ENCODE measurements at places on chromosomes 6 and 20.

DNA sequence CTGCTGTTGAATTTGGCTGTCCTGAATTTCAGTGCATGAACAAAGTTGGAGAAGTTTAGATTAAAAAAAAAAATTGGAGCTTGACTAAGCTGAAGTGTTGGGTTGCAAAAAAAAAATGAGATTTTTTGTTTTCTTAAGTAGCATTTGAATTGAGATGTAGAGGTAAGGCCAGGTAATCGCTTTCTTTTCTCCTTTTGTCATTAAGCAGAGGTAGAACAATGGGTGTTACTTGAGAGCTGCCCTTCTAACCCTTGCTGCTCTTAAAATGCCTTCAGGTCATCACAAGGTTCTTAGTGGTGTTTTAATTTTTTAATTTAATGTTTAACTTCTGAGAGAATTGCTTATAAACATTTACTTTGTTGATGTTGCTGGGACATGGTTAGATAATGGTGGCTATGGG, 84.1 kb upstream of the PRDM1 start:
- DNase-seq, result no peak

GRCh38 chr6:104987218-104987617, 30.3 kb downstream of the LIN28B start:
- DNase-seq, result no peak

- no peak for DNase-seq
Measured at GRCh38 chr6:166202321-166202733, 34.7 kb upstream of the TBXT start.

DNA sequence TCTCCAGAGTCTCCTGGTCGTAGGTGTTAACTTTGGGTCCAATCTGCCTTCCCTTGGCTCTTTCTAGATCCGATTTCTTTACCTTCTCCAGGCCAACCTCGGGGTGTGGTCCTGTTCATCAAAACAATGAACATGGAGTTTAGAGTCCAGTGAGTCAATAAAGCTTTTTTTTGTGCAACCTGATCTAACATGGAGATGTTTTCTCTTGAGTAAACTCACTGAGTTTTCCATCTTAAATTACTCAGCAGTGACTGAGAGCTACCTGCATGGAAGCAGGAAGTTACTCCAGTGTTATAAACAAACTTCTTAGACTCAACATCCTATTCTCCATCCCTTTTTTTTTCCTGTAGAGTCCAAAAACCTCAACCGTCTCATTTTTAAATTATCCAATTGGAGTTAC, 14.9 kb upstream of the SLC22A1 start:
- DNase-seq, result no peak

GRCh38 chr6:29864037-29864810, 36.6 kb downstream of the HLA-G start:
- DNase-seq, result no peak

DNA sequence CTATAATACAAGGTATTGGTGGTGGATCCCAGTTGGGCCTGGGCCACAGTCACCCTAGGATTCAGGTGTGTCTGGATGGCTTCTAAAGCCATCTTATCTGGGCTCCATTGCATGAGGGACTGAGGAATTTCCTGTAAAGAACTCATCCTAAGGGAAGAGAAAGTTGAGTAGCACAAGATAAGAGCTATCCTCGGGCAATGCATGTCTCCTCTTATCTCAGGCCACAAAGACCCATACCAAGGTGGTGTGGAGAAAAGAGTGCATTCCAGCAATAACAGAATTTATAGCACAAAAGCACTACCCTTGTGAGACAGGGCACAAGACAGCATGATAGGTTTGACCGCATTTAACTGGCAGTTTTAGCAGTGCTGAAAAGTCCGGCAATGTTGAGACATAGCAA, 14.3 kb upstream of the MTRF1L start:
- no peak for DNase-seq

DNA sequence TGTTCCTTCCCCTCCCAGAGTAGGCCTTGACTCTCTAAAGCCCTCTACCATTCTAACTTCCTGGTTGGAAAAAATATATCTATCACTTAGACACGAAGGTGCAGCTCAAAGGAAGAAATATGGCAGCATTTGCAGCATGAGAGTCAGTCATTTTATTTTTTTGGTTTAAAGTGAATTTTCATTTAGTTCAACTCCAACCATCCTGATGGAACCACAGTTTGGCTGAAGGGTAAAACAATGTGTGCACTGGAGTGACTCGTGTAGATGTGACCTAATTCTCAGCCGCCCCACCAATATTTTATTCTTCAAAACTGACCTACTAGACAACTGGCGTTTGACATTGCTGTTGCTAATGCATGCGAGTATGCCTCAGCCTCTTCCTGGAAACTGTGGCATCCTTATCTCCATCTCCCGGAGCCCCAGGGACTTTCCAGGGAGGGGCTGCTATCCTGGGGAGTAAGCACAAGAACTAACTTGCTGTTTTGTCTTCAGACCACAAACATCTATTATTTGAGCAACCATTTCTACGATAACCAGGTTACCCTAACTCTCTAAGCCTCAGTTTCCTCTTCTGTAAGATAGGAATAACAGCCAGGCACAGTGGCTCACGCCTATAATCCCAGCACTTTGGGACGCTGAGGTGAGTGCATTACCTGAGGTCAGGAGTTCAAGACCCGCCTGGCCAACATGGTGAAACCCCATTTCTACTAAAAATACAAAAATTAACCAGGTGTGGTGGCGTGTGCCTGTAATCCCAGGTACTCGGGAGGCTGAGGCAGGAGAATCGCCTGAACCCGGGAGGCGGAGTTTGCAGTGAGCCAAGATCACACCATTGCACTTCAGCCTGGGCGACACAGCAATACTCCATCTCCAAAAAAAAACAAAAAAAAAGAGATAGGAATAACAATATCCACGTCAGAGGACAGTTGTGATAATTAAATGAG, 148.7 kb upstream of the JARID2 start:
- DNase-seq, result no peak

DNA sequence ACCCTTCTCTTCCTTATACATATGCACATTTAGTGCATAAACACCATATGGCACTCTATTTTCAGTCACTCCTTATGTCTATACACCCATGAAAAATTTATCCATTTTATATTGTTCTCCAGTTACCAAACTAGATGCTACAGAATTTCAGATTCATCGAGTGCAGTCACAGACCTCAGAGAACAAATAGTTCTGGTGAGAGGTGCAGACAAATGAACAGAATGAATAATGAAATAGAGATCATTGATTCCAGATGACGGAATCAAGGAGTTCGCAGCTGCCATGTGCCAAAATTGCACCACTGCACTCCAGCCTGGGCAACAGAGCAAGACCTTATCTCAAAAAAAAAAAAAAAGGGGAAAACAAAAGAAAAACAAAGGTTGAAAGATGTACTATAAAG, 214.8 kb upstream of the CEP162 start:
- DNase-seq, result no peak

DNA sequence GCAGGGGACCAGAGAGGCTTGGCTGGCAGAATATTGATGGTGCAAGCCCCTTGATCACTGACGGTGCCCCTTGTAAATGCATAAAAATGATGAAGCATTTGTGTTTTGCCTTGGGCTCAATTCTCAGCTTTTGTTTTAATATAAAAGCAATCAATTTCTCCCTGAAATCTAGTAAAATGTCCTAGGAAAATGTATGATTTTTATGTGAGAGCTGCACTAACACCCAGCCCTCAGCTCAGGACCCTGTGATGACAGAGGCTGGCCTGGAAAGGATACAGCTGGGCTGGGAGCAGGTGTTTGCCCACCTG, 84.7 kb upstream of the PHACTR3 start:
- DNase-seq, result no peak

DNA sequence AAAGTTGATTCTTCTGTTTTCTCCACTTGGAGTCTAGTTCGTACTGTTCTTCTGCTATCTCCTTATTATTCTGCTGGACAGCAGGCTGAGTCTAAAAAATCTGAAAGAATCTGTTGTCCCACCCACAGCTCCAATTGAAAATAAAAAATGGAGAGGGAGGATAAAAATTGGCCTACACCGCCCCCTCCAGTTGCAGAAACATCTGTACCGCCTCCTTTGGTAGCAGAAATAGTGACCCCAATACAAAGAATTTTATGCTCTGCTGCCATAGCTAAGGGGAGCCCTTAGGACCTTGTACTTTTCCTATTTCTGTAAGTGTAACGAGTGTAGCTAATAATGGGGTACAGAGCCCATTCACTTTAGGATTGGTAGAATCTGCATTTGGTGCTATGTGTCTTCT, 4.9 kb upstream of the FKBP1A start:
- no peak for DNase-seq

DNA sequence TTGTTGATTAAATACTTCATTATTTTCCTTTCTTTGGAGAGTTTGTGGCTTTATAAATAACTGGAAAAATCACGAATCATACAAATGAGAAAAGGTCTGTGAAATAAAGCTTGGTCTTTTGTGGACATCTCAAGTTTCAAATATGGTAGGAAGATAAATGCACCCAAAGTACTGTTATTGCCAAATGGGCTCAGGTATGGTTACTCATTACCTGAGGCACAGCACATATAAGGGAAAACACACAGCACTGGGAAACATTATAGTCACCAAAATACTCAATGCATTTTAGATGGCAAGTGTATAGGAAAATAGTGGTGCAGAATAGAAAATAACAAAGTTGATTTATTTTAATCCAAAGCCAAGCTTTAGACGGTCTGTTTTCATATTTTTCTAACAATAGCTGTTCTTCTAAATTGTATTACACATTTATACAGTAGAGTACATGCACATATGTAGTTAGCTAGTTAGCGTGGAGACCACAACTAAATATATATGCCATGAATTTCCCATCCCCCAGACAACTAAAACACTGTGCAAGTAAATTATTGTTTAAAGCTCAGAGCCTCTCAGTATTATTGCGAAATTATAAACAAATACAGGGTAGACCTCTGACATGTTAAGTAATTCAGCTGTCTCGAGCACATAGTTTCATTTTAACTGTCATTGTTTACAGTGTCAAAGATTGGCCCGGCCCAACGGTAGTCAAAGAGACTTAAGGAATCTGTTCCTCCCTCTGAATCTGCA, 336.0 kb downstream of the SYNE1 start:
- no peak for DNase-seq

GRCh38 chr6:168131464-168132415, 52.7 kb upstream of the FRMD1 start:
- no peak for DNase-seq

- peak; percentile 33 for DNase-seq
Measured at GRCh38 chr6:90197854-90198496, 98.7 kb downstream of the BACH2 start.

- DNase-seq, result no peak
Measured at GRCh38 chr6:143528164-143528811, 16.8 kb upstream of the FUCA2 start.

GRCh38 chr6:146700078-146700686, 101.4 kb downstream of the ADGB start:
- DNase-seq, result peak; percentile 64

GRCh38 chr6:33313105-33313708, 671 bp downstream of the TAPBP start:
- DNase-seq, result peak; percentile 50

DNA sequence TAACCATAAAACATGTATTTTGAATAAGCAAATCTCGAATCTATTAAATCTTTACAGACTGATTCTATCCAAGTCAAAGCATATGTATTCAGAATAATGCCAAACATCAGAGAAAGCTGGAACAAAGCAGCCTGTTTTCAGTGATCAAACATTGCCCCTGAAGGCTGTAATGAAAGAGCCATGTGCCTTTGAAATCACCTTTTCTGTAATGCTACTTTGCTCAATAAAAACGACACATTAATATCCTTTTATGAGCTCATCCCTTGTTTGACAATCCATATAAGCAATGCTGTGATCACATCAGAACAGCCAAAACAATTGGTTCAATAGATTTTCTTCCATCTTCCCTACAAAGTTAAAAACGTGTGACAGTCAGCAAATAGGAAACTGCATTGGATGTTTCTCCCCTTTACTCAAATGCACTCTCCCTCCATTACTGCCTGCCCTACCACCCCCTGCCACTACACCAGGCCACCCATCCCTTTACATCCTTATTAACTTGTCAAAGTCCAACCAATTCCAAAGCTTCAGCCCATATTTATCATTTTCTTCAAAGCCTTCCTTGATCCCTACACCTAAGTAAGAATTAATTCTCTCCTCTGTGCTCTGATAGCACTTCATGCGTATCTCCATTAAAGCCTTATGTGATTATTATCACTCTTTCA, 42.0 kb downstream of the THEMIS start:
- DNase-seq, result no peak
